ENCODE measurements at places on chromosomes 5 and 9.

DNA sequence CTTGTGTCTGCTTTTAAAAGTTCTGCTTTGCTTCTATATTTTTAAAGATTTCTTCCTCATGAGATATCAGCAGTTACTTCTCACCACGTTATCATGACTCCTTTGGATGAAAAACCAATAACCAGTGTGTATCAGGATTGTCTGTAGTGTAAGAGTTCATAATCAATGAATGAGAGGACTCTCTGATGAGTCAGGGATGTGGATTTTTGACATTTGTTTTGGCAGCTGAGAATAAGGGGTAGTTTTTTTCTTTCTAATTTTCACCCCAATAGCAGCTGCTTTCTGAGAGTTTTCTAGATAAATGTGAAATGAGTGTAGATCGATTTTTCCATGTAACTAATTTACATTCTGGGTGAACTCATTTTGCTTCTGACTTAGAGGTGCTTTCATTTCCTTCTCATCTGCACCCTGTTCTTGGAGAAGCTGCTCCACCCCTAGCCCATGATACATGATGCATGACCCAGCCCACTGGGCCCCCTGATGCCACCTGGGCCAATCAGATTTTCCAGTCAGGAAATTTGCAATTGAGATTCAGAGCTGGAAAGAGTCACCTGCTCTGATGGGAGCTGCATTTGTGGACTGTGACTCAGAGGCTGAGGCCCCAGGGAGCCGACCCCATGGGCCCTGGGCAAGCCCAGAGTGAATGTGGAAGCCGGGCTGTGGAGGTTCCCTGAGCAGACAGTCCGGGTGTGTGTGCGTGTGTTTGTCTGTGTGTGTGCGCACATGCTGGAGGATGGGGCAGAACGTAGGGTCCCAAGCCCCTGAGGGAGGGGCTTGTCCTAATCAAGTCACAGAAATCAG lies 159.3 kb downstream of the RGS3 start:
- DNase-seq: peak; percentile 64

DNA sequence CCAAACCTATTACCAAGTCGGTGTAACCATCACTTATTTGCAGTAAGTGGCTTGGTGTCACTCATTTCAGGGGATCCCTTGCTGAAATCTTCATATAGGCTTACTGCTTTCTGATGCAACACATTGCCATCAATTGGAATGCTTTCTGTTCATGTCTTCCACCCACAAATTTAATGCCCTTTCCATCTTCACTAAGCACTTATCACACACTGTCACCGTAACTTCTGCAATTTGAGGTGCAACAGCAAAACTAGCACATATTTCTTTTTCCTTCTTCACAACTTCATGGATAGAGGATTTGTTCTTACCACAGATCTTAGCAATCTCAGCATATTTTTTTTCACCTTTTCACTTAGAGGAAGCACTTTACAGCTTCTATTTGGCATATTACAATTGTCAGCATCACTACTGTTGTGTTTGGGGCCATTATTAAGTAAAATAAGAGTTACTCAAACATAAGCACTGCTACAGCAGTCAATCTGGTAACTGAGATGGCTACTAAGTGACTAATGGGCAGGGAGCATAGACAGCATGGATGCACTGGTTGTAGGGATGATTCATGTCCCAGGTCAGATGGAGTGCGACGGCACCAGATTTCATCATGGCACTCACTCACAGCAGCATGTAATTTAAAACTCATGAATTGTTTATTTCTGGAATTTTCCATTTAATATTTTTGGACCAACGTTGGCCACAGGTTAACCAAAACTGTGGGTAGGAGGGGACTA lies 70.1 kb downstream of the PIP5K1B start:
- peak; percentile 81 for DNase-seq

DNA sequence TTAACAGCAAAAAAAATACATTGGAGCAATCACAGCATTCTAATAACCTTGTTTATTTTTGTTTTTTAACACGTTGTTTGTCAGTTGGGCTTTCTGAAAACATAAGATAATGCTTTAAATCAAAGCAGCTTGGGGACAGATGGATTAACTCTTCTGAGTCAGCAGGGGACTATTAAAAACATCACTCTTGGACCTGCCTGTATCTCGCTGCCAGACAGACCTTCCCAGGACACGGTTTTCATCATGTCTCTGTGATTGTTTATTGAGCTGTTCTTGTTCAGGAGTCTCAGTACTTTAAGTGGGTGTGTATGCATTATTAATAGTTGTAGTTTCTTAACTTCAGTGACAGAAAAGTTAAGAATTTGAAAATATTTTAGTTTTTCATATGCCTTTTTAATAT lies 173.2 kb downstream of the SH3GL2 start:
- no peak for DNase-seq

DNA sequence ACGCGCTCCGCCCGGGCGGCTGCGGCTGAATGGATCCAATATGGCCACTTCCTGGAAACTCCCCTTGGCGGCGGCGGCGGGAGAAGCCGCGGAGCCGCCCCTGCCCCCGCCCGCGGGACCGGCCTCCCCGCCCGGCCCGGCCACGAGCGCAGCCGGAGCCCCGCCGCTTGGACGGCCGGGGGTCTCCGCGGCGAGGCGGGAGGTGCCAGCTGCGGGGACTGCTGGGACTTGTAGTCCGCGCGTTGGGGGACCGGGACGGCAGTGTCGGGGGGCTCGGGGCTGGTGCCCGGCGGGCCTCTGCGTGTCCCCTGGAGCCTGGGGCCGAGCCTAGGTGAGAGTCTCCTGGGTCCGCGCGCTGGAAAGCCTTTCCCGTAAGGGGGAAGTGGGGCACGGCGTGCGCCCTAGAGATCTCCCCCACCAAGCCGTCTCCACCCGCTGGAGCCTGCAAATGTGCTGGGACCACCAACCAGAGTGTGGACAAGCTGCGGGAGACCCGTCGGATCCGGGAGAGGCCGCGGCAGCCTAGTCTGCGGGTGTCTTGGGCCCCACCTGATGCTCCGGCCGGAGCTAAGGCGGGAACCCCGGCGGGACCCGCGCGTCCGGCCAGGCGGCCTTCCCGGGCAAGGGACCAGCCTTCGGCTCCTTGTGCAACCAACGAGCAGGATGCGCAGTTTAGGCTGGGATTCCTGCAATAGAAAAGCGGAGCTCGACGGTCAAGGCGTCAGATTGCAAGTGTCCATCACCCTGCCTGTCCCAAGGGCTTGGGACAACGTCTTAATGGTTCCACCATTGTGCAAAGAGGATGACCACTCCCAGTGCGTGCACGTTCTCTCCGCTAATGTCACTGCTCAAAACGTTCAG lies at the start of gene SEPTIN8:
TSS of gene SEPTIN8 (minus strand) at position 31 of the 861 bp plus-strand sequence. CDS start 102 bp downstream, outside the sequence.
- peak; percentile 48 for DNase-seq

DNA sequence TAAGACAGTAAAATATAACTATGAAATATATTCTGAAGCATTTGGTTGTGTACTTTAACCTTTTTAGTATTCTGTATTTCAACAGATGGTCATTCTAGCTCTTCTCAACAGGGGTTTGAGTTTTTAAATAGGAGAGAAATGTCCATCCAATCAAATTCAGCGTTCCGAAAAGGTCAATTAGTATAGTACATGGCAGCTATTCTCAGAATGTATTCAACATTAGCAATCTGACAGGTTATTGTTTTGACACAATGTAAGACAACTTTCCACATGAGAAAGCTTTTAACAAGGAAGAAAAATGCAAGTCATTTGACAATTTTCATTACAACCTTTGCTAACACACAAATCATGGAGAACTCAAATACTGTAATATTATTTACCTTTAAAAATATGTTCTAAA lies 996.3 kb upstream of the CDH10 start:
- no peak for DNase-seq

- DNase-seq: no peak
Observed at GRCh38 chr9:130414081-130414731, 30.6 kb upstream of the ASS1 start.

GRCh38 chr5:62256161-62257019 lies 49.6 kb upstream of the KIF2A start:
- no peak for DNase-seq

GRCh38 chr9:72915659-72916058 lies 37.2 kb downstream of the ALDH1A1 start:
- DNase-seq: no peak

DNA sequence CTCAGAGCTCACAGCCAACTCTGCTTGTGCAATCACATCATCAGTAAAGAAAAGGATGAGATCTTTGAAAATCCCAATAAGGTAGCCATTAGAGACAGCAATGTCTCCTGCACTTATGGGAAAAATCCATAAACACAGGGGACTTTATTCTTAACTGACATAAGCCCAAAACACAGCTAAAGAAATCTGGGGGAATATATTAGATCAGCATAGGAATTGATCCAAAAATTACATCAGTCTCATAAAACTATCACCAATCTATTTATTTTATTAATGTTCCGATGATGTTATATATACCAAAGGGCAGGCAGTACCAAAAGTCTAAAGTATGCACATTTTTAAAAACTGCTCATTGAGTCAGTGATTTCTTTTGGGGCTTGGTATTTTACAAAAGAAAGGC lies 6.9 kb downstream of the MRPS27 start:
- DNase-seq: no peak

DNA sequence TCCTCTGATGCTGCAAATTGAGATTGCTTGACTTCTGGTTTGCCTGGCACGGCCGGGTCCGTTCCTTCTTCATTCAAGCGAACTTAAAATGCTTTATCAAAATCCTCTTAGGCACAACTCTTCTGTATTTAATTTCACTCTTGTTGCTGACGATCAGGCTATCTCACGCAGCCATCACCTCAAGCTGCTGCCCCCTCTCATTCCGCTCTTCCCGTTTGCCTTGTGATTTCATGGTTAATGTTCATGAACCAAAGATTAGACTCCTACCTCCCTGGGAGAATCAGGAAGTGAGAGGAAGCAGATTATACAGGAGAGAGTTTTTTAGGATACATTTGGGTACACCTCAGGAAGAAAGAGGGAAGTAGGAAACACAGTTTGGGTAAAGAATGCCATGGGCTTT lies 22.6 kb downstream of the QRFP start:
- no peak for DNase-seq

GRCh38 chr5:117496801-117497200 lies 922.2 kb upstream of the SEMA6A start:
- no peak for DNase-seq

DNA sequence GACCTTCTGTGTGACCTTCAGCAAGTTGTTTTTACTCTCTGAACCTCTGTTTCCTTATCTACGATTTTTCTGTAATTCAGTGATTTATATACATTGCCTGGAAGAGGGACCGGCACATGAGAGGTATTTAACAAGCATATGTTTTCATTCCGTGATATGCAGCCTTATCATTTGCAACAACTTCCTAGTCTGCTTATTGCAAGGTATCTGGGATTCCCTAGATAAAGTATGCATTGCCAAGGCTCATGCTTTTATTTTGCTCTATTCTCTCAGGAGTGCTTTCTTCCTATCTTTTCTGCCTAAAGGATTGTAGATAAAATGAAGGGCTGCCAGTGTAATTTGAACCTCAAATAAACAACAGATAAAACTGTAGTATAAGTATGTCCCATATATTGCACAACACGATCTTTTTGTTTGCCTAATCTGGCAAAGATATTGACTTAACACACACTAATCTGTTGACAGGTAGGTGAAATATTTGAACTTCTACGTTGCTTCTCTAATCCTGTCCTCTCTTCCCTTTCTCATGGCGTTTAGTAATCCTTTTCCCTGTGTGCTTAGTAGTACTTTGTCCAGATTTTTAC lies 377.2 kb upstream of the TNC start:
- DNase-seq: peak; percentile 43

DNA sequence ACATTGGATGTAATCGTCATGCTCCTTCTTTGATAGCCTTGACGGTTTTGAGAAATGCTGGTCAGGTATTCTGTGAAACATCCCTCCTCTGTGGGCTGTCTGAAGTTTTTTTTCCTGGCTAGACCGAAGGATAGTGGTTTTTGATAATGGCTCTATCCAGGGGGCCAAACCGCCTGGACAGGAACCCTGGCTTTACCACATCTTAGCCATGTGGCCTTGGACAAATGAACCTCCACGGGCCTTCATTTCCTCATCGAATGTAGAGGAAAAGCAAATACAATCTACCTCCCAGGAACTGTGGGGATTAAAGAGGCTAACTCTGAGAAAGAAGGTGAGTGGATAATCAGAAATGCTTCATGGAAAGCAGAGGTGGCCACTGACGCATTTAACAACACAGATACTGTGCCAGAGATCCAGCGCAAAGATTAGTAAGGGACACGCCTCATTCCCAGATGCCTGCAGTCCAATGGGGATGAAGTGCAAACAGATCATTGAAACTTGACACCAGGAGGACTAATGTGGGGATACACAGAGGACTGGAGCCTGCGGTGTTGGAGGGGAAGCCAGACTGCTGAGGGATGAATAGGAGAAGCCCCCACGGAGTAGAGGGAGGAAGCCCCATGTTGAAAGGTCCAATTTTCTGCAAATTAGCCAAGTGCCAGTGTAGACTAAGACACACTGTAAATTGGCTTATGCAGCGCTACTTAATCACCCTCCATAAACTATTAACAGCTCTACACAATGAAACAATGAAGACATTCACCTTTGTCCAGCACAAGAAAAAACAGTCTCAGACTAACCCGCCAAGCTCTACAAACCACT lies 41.6 kb downstream of the MYO10 start:
- DNase-seq: peak; percentile 94

GRCh38 chr5:101929628-101930027 lies 366.5 kb downstream of the SLCO4C1 start:
- no peak for DNase-seq

DNA sequence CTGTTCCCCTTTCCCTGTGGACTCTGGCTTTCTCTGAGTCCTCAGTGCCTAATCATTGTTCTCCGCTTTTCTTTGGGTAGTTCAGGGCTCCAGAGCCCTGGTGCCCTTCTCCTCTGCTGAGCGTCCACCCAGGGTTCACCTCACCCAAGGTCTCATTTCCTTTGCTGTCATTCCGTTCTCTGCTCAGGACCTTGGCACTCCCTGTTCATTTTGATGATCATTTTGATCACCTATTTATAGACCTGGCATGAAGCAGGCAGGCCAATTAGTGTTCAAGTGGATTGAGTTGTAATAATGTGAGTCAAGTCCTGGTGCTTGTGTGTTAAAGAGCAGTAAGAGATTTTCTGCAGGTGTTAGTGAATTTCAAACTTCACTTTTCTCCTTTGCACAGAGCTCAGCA lies 3.6 kb downstream of the TRIO start:
- no peak for DNase-seq

DNA sequence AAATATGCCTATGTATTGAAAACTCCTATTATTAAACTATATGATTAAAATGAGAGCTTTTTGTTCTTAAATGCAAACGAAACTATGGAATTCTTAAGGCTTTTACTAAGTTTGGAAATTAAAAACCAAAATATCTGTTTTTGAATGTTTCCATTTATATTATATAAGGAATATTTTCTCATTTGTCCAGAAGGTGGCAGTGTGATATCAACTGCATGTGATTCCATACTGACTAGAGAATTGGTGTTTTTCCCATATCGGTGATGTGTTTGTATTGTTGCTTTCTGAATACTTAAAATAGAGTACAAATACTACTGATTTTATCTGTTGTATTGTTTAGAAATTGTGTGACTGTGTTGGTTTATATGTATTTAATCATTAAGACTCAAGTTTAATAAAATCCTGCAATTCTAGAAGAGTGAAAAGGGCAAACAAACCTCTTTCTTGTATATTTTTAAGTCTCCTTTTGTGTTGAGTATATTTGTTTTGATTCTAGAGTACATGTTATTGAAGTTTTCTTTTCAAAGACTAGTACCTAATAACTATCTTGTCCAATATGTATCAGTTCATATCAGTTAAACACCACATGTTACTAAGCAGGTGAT lies 320.8 kb downstream of the CCDC171 start:
- peak; percentile 61 for DNase-seq

GRCh38 chr9:130461218-130461630 lies 16.5 kb downstream of the ASS1 start:
- DNase-seq: peak; percentile 27

Data from epithelial cell of esophagus (primary cell).